ENCODE measurements at places on chromosomes 12 and 14.

- DNase-seq: no peak
These were observed 183.4 kb downstream of the KIF26A start for GRCh38 chr14:104321802-104322130.

- DNase-seq: no peak
These were observed 59.8 kb downstream of the DIO3 start for GRCh38 chr14:101620821-101621785.

GRCh38 chr12:19131025-19131444 lies 1.5 kb downstream of the PLEKHA5 start:
- peak; percentile 29 for DNase-seq

GRCh38 chr12:125280482-125281377 lies 215.5 kb downstream of the AACS start:
- no peak for DNase-seq

- no peak for DNase-seq
These were observed 94.0 kb upstream of the SLC38A4 start for GRCh38 chr12:46919666-46920400.

DNA sequence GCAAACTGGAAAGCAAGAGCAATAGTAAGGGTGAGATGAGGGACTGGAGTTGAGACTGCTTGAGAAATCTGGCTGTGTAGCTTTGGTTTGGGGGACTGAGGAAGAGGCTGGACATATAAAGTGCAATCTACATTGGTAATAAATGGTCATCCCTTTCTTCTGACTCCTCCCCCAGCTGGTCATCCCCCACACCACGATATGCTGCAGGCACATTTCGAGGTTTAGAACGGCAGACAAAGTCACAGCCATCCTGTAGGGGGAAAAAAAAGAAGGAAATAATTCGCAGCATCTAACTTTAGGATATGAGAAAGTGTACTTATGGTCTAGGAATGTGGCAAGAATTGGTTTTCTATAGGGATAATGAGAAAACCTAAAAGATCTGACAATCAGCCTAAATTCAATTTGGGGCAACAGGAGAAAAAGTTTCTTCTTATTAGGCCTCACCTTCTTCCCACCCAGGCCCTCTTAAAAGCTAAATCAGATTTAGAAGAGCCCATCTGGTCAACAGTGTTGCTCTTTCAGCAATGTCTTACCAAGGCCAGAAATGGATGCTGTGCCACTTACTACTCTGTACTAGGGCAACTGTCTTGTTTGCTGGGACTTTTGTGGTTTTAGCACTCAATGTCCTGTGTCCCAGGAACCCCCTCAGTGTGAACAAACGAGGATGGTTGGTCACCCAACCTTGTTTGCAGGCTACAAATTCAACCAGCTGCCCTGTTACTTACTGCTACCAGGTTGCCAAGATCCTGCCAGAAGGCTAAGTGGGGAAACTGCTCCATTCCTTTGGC lies 7.6 kb downstream of the M6PR start:
- DNase-seq: no peak

DNA sequence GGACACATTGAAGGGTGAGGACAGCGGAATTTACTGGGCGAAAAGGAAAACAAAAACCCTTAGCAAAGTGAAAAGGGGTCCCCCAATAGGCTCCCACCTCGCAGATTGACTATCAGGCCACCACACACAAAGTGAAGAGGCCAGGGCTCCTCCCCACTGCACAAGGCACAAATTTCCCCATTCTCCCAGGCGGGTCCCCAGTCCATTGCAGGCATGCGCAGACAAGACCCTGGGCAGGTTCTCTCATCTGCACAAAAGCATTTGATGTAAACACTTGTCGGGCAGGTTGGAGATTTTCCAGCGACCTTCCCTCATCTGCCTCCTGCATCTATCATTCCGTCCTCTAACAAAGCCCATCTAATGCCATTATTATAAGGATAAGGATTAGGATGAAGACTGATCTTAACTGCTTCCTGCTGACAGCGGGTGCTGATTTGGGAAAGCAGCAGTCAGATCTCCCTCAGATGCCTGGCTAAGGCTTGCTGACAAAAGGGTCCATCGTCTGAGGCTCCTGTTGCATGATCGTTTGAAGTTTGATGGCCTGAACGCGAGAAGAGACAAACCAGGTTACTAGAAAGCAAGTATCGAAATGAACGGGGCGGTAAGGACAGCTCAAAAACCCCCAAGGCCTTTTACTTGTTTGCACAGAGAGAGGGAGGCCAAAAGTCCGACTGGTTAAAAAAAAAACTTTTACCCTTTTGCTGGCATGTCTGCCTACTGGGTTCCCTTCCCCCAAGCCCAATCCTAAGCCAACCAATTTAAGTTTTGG lies 14.4 kb downstream of the ASCL4 start:
- DNase-seq: no peak

GRCh38 chr14:61646366-61647116 lies 48.8 kb upstream of the HIF1A start:
- DNase-seq: no peak

- no peak for DNase-seq
These were observed 16.9 kb downstream of the VPS37B start for GRCh38 chr12:122878780-122879612.

DNA sequence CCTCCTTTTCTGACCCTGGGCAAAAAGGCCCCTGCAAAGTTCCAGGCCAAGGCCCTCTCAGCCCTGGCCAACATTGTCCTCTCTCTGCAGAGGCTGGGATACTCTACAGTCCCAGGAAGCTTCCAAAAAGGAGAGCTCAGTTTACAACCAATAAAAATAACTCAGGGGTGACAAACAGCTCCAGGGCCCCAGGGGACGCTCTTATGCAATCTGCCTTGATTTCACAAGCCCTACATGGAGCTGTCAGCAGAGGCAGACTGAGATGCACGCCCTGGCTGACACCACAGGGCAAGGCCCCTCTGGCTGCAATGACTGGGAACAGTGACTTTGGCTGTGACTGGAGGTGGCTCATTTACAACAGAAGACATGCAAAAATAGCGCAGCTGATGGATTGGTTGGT lies 129.0 kb upstream of the MED13L start:
- no peak for DNase-seq

DNA sequence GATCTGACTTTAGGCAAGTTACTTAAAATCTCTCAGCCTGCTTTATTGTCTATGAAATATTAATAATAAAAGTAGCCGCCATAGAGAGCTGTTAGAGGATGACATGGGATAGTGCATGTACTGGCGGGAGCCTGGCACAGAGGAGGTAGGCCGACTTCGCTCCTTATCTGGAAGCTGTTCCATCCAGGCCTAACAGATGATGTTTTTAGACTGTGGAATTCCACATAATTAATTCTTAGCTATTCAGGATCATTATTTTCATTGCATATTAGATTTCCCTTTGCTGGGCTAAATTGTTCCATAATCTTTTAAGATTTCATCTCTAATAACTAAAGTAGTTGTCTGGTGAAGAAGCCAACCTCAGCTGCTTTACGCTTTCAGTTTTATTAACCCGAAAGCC lies 30.8 kb downstream of the CNTN1 start:
- no peak for DNase-seq

DNA sequence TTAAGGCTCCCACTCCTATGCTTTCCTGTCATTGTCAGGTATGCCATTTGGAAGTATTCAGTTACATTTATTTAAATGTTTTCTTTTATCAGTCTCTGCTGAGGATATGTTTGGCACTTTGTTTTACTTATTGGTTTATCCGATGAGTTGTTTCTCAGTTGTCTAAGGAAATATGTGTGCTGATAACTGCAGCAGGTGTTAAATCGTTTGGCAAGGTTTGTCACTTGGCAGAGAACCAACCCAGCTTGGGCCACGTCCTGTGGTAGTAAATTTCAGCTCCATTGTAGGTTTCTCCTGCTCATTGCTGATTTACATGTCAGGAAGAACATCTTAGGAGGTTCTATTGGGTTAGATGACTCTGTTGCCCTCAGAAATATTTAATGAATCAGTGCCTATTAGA lies 22.0 kb upstream of the MGST1 start:
- peak; percentile 97 for DNase-seq
